ENCODE measurements at places on chromosomes 7 and 10. TPM values are rescaled to one million over a fixed set of nuclear protein-coding genes. Genes with fewer than 3 reads are reported as not detected.

DNA sequence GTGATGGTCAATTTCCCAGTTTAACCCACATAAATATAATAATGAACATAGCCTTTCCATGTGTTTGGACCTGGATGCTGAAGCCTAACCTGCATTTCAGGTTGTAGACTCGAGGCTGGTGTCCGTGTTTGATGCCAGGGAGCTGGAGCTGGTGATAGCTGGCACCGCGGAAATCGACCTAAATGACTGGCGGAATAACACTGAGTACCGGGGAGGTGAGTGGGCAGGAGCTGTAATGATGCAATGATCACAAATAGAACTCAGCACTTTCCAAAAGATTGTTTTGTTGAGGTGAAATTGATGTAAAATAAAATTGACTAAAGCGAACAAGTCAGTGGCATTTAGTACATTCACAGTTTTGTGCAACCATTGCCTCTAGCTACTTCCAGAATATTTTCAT, 30.8 kb upstream of the STK17A start:
- DNase-seq, result no peak

GRCh38 chr7:26390016-26390415, 98.4 kb downstream of the SNX10 start:
- DNase-seq, result no peak

GRCh38 chr7:134018306-134018705, 108.8 kb upstream of the LRGUK start:
- no peak for DNase-seq

GRCh38 chr10:60114765-60115586, 208.6 kb upstream of the CCDC6 start:
- peak; percentile 62 for DNase-seq

GRCh38 chr10:59360605-59361405, 1.5 kb downstream of the FAM13C start:
- no peak for DNase-seq

GRCh38 chr7:46459942-46460341, 538.9 kb upstream of the IGFBP3 start:
- DNase-seq, result no peak

GRCh38 chr7:117751775-117752174, 121.5 kb downstream of the CTTNBP2 start:
- no peak for DNase-seq

- no peak for DNase-seq
Observed at GRCh38 chr7:44377134-44377463, 51.7 kb upstream of the CAMK2B start.

DNA sequence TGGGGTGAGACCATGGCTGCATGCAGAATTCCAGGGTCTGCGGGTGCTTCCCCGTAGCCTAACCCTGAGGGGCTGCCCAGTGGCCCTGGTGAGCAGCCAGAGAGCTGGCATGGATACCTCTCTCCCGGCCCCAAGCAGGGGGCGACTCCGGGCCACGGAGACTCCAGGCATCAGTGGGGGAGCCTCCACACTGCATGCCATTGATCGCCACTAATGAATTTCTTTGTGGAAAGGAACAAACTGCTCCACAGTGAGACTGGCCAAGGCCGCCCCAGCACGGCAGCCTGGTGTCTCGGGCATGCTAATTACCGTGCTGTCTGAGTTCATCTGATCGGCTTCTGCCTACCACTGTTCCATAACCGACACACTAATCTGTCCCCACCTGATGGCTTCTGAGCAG, 184.4 kb downstream of the GRID1 start:
- no peak for DNase-seq

GRCh38 chr10:63801166-63801565, 280.0 kb downstream of the REEP3 start:
- no peak for DNase-seq

GRCh38 chr7:151186640-151187408, at the start of gene ASB10:
Gene ASB10, minus strand, starts transcription at chr7:151187250. Its CDS starts 120 bp downstream, at chr7:151187130.
- no peak for DNase-seq

GRCh38 chr10:80100116-80100515, 21.7 kb downstream of the TMEM254 start:
- no peak for DNase-seq

GRCh38 chr7:15719311-15719710, 32.8 kb upstream of the MEOX2 start:
- DNase-seq, result no peak

DNA sequence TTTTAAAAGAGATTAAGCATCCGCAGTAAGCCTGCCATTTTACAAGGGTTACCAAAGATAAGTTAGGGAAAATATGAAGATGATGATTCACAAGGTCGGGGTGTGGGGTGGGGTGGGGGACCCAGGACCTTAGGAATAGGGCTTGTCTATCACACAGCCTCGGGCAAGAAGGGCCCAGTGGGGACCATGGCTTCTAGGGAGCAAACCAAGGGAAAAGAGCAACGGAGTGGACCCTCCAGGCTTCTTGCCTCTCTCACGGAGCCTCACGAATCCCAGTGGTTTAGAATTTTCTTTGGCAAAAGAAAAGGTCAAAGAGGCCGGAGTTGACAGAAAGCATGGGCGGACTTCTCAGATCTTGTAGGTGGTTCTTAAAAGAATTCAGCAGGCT, 1.3 kb downstream of the PRKCQ start:
- DNase-seq, result no peak

DNA sequence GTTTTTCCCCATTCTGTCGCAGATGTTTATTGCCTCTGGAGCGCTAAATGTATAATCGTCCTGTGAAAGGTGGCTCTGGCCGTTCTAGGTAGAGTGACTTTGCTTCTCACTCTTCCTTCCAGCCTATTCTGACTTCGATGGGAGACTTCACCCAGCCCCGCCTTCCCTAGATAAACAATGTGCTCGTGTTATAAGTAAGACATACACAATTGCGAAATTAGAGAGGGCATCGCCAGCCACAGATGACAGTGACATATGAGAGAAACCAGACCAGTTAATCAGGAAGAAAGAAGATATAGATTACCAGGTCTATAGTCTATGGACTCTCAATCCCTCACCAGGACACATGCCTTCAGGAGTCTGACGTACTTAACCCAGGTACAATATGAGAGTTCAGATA, 1050.5 kb upstream of the AUTS2 start:
- DNase-seq, result no peak

GRCh38 chr7:46651070-46651469, 730.0 kb upstream of the IGFBP3 start:
- no peak for DNase-seq

GRCh38 chr7:120402079-120402767, 129.2 kb downstream of the KCND2 start:
- no peak for DNase-seq

- DNase-seq, result no peak
Observed at GRCh38 chr7:16589881-16590280, 55.7 kb downstream of the ANKMY2 start.

DNA sequence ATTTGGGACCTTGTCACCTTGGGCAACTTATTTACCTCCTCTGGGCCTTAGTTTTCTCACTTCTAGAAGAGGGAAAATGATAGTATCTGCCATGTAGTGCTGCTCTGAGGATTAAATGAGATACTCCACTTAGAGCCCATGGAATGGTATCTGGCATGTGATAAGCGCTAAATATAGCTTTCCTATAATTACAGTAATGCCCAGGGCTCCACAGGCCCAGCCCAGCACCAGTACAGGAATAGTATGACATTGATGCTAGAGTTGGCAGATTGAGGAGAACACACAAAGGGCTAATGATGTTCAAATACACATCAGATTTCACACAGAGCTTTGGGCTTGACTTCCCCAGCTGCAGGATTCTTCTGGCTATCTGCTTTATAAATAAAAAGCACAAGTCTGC, 34.9 kb downstream of the FAS start:
- no peak for DNase-seq

- no peak for DNase-seq
Observed at GRCh38 chr10:112880633-112881530, 69.2 kb upstream of the TCF7L2 start.

- peak; percentile 99 for DNase-seq
Observed at GRCh38 chr10:97292097-97292861, at the start of gene ARHGAP19. Gene ARHGAP19, minus strand, starts transcription at chr10:97292637. Its CDS starts 10 bp downstream, at chr10:97292627.

DNA sequence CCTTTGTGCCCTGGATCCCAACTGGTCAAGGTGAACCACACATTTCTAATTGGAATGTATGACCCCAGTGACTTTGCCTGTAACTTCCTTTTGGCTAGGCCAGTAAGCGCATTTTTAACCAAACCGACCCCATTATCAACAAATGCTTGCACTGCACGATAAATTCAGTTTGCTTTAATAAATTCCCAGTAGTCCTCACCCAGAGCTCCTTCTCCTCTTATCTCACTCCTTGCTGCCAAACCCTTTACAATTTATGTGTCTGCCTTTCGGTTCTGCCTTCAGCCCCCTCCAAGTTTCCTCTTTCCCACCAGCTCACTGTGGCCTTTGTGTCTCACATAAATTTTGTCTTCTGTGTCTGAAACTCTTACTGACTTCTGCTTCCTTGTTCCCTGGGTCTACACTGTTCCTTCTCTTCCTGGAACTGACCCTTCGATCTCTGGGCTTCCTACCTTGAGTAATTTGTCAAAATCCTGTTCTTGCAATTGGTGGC, 59.0 kb downstream of the TBXAS1 start:
- DNase-seq, result no peak

GRCh38 chr7:106282852-106283251, 1.9 kb downstream of the NAMPT start:
- no peak for DNase-seq

DNA sequence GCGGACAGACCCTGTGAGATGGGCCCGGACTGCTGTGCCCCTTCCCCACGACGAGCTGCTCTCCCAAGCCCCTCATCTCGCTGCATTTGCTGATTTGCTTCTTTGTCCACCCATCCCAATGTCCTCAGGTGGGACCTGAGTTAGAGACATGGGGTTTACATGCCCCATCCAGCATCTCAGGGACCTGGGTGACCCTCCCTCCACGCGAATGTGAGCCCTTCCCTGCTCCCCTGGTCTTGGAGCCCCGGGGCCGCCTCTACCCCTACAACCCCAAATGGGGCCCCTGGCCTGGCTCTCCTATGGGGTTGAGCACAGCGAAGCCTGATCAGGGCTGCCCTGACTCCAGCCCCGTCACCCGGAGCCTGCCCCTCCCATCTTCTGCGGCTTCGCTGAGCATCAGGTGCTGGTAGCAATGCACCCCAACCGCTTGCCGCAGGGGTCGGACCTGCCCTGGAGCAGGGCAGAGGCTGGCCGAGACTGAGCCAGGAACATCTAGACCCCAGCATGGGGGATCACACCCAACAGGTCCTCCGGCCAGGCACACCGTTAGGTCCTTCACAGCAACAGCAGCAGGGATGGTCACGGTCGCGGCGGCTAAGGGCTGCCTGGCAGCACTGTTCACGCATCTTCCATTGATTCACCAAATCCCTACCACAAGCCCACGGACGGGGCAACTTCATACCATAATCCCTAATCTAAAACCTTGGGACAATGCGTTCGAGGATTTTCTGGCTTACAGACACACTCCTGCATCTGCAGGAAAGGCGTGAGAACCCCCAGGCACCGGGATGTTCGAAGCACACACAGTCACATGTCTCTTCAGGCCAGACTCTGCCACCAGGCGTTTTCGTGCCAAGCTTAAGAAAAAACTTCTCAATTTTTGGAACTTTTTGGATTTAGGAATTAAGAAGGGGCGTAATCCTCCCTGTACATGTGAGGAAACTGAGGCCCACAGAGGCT, 15.5 kb downstream of the WDR86 start:
- DNase-seq, result no peak

- no peak for DNase-seq
Observed at GRCh38 chr7:44402401-44403060, 77.1 kb upstream of the CAMK2B start.

DNA sequence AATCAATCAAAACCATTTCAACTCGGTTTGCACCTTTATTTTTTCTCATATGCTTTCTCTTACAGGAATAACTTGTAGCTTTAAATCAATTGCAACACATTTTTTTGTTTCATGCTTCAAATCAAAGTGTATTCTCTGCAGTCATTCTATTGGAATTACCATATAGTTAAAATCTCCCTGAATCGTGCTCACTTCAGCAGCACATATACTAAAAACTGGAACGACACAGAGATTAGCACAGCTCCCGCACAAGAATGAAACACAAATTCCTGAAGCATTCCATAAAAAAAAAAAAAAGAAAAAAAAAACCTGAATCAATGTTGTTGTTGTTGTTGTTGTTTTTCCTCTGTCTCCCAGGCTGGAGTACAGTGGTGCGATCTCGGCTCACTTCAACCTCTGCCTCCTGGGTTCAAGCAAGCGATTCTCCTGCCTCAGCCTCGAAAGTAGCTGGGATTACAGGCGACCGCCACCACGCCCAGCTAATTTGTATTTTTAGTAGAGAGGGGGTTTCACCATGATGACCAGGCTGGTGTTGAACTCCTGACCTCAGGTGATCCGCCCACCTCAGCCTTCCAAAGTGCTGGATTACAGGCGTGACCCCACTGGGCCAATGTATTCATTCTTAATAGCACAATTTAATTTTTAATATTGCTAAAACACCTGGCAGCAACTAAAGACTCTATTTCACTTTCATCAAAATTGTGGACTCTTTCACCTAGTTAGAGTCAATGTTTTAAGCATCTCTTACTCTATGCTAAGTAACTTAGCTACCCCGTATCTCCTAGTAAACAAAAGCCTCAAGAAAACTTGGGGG, 26.3 kb downstream of the ANKRD61 start:
- DNase-seq, result no peak

DNA sequence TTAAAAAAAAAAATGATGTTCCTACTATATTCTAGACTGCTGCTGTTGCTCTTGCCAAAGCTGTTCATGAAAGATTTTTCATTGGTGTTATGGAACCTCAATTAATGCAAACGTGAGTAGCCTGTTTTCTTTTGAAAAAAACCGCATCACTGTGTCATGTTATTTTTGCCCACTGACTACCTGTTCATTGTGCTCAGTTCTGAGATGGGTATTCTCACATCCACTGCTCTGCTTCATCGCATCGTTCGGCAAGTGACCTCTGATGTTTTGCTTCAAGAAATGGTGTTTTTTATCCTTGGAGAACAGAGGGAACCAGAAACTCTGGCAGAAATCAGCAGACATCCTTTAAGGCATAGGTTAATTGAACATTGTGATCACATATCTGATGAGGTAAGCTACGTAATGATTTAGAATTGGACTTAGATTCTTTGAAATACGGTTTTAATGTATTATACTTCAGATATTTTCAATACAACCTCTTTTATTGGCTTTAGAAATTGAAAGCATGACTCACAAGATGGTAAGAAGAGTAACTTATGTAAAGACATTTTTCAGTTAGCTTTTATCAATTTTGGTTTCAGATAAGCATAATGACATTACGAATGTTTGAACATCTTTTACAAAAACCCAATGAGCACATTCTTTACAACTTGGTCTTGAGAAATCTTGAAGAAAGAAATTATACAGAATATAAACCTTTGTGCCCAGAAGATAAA, 24.6 kb downstream of the FHIP2A start:
- DNase-seq, result no peak

Gene NKX2-3
- polyA plus RNA-seq, result not detected

Gene CTAGE4
- polyA plus RNA-seq, result 1.0 TPM

Gene ACHE
- 2.7 TPM for polyA plus RNA-seq

Gene P4HA1
- 95.2 TPM for polyA plus RNA-seq

Gene CLCN1
- 0.35 TPM for polyA plus RNA-seq

Gene SPAM1
- 0.10 TPM for polyA plus RNA-seq

Gene CPN1
- polyA plus RNA-seq, result 3.0 TPM

Gene UCN3
- 1.0 TPM for polyA plus RNA-seq

Gene CTAGE8
- polyA plus RNA-seq, result 12.3 TPM
